ENCODE measurements at places on chromosomes 16 and 17.

- DNase-seq, result no peak
Measured at GRCh38 chr17:37026531-37026869, 77.7 kb downstream of the AATF start.

DNA sequence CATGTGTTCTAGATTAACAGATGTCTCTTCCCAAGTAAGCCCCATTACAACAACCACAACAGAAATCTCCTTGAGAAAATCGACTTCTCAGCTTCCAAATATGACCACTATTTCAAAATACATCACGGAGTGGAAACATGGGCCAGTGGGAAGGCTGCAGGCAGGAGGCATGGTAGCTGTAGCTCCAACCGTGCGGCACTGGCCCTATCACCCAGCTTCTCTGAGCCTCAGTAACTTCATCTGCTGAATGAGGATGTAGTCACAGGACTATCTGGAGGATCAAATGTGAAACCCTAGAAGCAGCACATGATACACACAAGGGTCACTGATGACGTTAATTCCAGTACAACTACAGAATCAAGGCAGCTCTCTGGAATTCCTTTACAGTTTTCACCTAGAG lies 112.2 kb downstream of the VPS53 start:
- DNase-seq, result peak; percentile 95

GRCh38 chr16:85286066-85286831 lies 174.0 kb upstream of the CIBAR2 start:
- no peak for DNase-seq

DNA sequence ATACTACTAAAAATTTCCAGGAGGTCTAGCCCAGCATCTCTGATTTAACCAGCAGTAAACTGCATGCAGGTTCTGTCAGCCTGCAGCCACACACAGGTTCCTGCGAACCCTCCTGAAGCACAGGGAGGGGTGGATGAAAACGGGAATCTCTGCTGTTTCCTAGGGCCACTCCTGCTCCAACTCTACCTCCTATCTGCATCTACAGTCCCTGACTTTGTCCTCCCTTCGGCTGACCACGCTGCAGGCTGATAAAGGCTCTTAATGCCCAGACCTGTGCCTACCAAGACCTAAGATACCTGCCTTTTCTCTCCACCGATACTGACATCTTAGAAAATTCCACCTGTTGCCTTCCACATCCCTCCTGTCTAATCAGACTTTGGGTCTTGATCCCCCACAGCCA lies 50.2 kb downstream of the CYTH1 start:
- no peak for DNase-seq

DNA sequence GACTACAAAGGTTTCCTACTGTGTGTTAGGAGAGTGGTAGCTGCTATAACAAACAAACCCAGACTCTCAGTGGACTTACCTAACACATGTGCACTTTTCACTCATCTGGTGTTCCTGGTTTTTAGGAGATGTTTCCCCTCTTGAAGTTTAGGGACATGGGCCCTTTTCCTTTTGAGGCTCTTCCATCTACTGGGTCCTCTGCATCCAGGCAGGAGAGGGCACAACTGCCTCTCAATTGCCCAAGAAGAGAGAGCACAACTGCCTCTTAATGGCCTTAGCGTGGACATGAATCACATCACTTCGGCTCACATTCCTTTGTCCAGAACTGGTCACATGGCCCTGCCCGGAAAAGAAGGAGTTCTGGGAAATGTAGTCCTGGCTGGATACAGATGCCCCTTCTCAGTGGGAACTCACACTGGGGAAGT lies 9.8 kb upstream of the TNRC6C start:
- peak; percentile 72 for DNase-seq

GRCh38 chr17:5526821-5527598 lies 40.6 kb downstream of the MIS12 start:
- peak; percentile 98 for DNase-seq

DNA sequence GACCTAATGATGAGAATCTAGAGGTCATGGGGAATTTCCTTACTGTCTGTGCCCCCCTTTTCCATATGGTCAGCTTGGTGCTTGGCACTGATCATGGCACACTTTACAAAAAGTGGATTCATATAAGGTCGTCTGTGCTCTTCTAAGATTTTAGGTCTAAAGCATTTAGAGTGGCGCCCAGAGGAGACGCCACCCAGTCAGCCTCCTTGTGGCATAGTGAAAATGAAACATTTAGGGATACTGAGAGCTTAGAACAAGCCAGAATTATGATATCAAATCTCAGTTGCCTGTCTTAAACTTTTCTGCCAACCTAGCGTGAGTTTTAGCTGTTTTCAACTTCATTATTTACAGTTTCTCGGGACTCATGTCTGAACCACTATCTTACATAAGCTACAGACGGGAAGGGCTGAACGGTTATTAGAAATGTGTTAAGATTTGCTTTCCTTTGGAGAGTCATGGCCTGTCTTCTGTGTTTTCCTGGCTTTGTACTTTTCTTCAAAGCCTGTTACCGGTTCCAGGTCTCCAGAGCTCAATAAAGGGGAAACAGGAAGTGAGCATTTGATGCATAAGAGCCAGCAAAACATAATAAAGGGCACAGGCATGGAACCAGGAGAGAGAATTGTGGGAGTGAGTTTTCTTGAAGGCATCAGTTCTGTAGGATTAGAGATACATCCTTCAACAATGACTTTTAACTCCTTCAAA lies 13.7 kb downstream of the ZNRF1 start:
- DNase-seq, result no peak

- DNase-seq, result peak; percentile 80
Measured at GRCh38 chr17:78374631-78375274, 3.7 kb upstream of the PGS1 start.

DNA sequence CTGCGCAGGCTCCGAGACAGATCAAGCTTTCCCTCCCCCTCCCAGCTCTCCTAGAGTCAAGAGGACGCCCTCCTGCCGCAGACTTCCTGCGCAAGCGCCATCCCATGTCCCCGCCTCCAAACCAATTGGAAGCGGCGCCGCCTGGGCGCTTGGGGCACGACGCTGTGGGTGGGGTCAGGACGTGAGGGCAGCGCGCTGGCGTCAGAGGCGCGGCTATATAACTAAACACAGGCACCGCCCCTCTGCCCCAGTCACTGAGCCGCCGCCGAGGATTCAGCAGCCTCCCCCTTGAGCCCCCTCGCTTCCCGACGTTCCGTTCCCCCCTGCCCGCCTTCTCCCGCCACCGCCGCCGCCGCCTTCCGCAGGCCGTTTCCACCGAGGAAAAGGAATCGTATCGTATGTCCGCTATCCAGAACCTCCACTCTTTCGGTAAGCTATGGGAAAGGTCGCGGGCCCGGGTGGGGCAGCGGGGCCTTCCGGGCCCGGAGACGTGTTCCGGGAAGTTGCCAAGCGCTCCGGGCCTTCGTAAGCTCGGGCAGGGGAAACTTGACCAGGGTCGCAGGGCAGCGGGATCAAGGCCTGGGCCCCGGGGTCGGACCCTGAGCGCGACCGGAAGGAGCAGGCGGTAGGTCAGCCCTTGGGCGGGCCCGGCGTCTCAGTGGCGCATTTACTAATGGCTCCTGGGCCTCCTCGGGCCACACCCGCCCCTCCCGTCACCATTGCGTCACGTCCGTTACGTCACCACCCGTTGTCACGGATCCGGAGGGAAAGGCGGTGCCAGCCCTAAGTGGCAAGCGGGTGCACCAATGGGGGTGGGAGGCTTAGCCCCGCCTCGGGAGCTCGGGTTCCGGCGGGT lies at the start of gene EIF1:
TSS of gene EIF1 (plus strand) at position 245 of the 856 bp plus-strand sequence. CDS start at position 399, 154 bp downstream.
- peak; percentile 99 for DNase-seq

DNA sequence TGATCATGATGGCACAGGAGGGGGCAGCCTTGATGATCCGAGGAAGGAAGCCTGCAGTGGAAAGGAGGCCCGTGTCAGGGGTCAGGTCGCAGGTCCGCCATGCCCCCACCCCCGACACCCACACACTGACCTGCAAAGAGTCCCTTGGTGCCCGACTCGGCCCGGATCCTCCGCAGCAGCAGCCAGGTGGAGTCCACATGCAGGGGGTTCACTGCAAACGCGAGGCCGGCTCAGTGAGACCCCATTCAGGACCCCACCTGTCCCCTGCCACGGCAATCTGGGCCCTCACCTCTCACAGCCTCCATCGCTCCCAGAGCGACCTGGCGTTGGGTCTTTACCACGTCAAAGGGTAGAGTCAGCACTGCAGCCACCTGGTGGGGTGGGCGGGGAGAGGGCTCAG lies 4.6 kb downstream of the SLC25A39 start:
- DNase-seq, result no peak

DNA sequence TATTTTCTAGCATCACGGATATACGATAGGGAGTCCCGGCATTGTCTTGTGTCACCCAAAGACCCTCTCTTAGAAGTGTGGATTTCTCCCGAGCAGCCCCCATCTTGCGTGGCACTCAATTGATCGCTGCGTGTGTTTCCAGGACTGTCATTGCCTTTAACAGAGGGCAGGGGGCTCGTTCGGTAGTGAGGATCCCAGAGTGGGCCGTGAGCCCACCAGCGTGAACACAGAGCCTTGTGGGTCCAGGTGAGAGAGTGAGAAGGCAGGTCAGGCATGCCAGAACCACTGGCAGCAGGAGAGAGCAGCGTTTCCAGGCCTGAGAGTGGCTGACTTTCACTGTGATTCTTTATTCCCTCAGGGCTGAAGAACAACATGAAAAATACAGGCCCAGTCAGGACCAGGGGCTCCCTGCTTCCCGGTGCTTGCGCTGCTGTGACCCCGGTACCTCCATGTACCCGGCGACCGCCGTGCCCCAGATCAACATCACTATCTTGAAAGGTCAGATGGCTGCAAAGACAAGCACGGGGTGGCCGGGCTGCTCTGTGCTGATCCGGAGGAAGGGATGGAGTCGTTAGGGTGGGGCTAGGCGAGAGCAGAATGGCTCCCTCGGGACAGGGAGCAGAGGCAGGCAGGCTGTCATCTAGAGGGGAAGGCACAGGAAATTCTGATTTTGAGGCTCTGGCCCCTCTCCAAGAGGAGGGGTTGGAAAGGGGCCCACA lies 22.4 kb downstream of the C1QTNF1 start:
- no peak for DNase-seq

DNA sequence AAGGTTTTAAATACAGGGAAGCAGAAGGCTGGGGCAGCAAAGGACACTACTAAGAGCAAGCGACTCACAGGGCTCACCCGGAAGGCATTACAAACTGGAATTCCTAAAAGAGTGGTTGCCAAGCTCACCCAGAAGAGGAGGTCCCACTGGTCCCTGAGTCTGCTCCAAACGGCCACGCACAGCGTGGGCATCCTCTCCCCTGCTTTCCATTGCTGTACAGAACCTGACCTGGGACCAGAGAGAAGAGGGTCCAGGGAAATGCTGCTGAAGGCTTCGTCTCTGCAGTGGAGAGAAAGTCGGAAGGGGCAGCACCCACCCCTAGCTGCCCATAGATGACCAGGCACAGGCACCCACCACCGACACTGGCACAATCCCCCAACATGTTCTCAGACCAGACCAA lies 67.2 kb downstream of the ADCY9 start:
- no peak for DNase-seq

DNA sequence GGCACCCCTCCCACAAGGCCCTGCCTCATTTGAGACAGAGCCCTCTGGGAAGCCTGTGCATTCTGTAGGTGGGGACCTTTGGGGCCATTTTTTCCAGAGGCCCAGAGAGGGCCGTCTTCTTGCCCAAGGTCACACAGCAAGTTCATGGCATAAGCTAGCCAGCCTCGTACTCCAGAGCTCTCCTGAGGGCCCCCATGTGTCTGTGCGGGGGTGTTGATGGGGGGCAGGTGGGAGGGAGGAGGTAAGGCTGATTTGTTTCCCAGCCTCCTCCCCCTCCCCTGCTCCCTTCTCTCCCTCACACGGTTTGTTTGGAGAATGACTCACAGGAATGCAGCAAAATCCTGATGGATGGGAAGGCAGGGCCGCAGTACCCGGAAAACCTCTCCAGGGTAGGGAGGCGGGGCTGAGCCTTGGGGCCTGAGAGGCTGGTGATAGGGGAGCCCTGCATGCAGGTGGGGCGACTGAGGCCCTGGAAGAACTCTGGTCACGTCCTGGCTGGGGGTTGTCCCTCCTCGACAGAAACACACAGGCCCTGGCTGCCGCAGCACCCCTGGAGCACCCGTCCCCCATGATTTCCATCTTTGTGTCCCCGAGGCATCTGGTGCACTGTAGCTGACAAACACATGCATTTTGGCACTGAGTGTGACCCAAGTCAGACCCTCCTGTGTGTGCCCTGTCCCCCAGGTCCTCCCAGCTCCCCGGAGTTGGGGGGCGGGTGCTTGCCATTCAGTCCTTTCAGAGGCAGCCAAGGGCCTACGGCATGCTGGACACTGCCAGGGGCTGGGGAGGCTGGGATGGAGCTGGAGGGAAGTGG lies 29.7 kb downstream of the RAI1 start:
- peak; percentile 99 for DNase-seq

DNA sequence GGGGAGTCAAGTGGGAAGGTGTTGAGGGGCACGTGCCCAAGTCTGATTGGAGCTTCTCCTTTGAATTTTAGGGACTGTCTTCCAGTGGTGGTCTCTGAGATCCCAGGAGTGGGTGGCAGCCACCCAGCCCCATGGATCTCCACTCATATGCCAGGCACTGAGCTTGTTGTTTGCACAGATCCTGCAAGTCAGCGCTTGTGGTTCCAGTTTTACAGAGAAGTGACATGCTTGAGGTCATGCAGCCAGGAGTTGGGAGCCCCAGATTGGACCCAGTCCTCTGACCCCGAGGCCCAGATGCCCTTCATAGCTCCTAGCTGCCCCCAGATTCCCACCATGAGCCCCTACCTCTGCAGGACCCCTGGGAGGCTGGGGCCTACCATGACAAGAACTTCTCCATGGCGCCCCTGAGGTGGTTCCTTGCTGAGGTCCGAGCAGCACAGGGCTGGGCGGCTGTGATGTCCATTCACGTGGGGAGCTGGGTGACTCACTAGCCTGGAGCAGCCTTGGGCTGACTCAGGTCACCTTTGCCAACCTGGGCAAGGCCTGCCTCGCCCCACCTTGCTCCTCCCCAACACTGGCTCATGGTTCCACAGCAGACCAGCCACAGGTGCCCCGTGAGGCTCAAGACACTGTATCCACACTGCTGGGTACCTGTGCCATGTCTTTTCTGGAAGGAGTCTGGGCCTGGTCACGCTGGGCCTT lies 47.4 kb downstream of the RAI1 start:
- DNase-seq, result no peak

DNA sequence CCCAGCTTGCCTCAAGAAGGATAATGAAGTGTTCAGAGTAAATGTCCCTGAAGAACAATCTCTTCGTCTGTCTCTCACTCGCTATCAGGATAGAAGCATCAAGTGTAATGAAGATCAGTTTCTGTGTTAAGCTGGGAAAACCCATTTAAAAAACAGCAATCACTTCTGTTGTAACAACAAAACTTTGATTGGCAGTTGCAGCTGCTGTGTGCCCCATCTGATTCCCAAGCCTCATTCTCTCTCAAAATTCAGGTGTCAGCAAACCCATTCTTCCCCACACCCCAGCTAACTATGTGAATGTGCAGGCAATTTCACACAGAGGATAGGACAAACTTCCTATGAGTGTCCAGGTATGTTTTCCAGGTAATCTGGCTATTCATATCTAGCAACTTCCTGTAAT lies 2.4 kb upstream of the HNF1B start:
- DNase-seq, result no peak
